ENCODE measurements at places on chromosomes 2 and 18.
A peak's percentile ranks its signal among the peaks of the same experiment; 100 is the strongest.

DNA sequence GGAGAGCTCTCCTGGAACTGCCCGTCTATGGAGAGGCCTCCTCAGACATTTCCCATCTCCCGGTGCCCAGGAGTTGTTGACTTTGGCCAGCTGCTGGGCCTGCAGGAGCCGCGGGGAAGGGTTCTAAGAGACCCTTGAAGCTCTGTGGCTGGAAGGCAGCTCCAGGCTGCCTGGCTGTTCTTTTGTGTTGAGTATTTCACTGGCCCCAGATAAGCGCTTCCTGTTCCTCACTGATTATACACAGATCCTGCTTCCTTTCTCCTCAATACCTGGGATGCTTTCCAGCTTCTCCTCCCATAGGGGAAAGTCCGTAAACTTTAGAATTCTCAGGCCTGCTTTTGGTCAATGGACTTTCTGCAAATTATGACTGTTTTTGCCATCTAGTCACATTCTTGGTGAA lies 57.8 kb downstream of the TGOLN2 start:
- DNase-seq: no peak

DNA sequence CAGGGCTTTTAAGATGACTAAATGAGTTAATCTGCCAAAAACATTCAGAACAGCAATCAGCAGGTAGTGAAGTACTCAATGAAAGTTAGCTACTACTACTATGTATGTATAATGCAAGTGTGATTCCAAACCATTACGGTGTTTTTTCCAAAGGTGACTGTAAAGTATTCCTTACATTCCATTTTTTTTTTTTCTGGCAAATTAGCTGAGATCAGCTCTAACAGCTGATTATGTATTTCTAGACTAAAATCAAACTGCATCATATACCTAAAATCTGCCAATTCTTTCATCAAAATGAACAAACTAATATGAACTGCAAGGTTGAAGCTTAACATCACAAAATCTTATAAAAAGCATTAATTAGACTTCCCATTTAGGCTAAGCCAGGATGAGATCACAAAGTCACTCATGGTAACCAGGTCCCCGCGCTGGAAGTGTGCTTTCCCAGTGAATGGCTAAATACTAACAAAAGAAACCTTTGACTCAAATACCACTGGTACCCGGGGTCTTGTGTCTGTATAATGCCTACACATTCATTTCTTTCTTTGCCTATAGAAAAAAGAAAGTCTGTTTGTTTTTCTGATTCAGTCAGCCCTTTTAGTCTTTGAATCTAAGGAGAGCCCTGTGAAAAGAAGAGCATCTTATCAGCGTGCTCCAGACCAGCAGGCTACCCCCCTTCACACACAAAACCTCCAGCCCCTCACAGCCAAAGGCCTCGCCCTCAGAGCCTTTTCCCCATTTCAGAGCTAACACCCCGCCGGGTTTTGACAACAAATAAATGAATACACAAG lies 88.3 kb downstream of the RBMS1 start:
- DNase-seq: peak; percentile 72

DNA sequence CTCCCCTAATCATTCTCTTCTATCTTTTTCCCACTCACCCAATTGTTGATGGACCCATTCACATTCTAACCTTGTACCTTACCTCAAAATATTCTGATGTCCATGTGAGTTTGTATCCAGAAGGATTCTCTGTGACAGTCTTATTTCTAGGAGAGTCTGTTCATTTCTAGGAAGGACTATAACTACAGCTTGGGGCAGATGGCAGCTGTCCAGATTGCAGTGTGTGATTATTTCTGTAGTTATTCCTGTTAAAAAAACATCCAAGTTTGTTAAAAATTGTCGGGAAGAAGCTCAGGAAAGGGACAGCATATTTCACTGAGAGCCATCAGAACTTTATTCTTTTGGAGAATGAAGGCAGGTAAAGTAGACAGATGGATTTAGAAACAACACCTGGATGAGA lies 142.6 kb downstream of the RAPGEF4 start:
- DNase-seq: no peak

DNA sequence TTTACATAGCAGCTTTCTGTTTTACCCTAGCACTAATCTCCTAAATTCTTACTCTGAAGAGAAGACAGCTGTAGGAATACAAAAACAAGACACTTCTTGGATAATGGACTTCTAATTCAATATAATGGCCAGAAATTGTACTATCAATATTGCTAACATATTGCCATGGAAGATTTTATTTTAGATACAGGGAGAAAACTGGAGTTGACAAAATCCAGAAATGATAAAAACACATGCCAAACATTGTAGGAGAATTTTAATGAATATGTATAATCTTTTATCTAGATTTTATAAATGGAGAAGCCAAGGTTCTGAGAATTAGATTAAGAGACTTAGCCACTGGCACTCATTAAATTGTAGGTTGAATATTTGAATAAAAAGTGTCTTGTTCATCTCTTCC lies 1838.8 kb upstream of the LRRTM1 start:
- no peak for DNase-seq

- DNase-seq: no peak
These were observed 1579.5 kb downstream of the LRP1B start for GRCh38 chr2:140551287-140551686.

DNA sequence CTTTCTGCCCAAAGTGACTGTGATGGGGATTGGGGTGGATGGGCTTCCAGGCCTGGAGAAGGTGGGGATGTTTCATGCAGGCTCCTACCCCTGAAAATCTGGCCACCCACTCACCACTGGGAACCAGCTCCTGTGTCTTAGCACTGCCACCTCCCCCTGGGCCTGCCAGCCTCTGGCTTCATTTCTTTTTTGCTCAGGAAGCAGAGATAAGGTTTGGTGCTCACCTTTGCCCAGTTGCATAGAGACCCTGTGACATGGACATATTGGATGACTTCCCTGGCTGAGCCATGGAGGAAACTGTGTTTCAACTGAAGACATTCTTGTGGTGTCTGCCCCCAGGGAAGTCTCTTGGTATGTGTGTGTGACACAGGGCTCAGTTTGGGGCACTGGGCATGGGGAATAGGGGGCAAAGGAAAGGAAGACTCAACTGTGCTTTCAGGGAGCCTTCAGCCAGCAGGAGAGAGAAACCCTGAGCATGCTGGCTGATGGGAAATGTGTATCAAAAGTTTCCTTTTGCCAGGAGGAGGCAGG lies 16.7 kb downstream of the CTIF start:
- DNase-seq: no peak

Measured in HAP-1 (cell line).